ENCODE measurements at places on chromosomes 4 and X.

- no peak for DNase-seq
These were observed 46.4 kb downstream of the PRPS1 start for GRCh38 chrX:107674480-107675364.

- DNase-seq: no peak
These were observed 56.0 kb downstream of the ELOVL6 start for GRCh38 chr4:110142461-110142860.

DNA sequence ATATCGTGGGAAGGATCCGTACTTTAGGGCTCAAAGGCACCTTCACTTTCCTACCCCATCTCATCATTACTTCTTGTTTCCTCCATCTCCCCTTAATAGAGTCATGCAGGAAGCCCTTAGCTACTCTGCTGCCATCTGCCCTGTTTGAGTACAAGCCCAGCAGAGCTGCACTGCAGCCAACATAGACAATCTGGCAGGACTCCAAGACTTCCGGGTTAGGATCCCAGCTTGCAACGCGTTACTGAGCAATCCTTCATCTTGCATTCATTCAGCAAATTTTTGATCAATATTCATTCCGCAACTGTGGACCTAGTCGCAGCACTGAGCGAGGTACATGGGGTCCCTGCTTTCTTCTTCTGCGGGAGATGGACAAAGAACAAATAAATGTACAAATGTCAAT lies 344.9 kb downstream of the BCOR start:
- peak; percentile 55 for DNase-seq

DNA sequence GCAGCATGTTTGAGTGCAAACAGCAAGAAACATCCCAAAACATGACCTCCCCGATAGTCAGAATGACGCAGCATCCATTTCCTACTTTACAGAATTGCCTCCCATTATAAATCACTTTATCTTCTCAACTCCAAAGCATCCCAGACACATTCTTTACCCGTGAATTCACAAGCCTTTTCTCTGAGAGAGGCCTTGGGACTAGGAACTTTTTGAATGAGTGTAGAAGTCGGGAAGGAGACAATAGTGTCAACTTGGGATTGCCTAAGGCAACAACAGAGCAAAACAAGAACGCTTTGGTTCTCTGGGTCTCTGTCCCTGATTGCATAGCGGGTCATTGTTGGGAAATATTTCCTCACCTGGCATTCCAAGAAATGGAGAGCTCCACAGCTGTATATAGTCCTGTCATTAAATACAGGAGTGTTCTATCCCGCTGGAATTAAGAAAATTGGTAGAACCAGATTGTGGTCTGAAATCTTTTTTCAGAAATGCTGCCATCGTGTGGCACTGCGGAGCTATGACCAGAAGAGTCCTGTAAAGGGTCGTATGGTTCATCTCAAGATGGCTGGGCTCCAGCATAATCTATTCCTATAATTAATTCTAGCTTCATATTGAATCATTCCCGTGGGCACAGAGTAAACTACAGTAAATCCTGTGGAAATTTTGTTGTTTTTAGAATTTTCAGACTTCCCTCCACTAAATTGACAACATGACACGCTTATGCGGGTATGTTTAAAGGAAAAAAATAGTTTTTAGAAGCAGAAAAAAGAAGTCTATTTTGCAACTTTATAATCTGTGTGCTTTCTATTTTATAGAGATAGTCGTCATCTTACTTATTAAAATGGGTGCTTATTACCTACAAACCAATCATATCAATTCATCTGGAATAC lies 2.0 kb upstream of the SPP1 start:
- peak; percentile 56 for DNase-seq

DNA sequence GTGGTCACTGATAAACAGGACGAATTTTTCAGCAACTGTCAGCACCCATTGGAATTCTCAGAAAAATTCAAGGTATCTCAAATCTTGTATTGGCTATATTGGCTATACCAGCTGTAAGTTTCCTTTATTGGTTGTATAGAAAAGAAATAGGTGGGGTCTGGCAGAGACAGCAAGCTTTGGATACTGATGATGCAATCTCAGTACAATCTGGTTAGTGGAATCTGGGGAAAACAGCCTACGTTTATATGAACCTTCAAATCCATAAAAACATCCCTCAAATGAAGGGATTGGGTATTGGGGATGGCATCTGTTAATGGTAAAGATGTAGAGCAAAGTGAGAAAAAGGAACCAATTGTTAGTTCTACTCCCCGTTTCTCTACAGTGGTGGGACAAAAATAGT lies 76.4 kb upstream of the MBNL3 start:
- no peak for DNase-seq

DNA sequence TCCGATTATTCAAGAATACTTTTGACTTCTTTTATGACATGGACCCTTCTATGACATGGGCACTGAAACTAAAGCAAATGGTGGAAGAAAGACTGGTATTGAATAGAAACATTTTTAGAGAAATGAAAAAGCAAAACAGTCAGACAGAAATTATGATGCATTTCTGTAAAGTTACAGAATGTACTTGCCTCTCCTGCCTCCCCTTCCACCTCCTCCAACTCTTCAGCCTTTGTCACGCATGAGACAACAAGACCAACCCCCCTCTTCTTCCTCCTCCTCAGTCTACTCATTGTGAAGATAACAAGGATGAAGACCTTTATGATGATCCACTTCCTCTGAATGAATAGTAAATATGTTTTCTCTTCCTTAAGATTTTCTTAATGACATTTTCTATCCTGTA lies 46.3 kb upstream of the HUWE1 start:
- DNase-seq: no peak

- no peak for DNase-seq
These were observed 356.5 kb downstream of the CBLL2 start for GRCh38 chrX:22629105-22629725.

Data from NCI-H510A treated with DMSO at 0.1 percent for 48 hours (cell line).